CD14-positive monocyte (primary cell): ENCODE measurements at places on chromosomes 16 and 17. TPM values are rescaled to one million over a fixed set of nuclear protein-coding genes. Genes with fewer than 3 reads are reported as not detected.

CACNG4 gene
- not detected for polyA plus RNA-seq

LRRC37A3 gene
- polyA plus RNA-seq: 0.56 TPM

CDRT15L2 gene
- polyA plus RNA-seq: not detected

TBC1D28 gene
- polyA plus RNA-seq: not detected in 2 replicates

STH gene
- polyA plus RNA-seq: not detected in 2 replicates

UNC13D gene
- 111 and 119 TPM in 2 replicates for polyA plus RNA-seq

FLII gene
- 724 and 757 TPM in 2 replicates for polyA plus RNA-seq

SLC6A2 gene
- not detected for polyA plus RNA-seq

CLCN7 gene
- polyA plus RNA-seq: 56.5 TPM

TPSD1 gene
- not detected for polyA plus RNA-seq

ATP2A1 gene
- not detected for polyA plus RNA-seq

CES1 gene
- polyA plus RNA-seq: 46.4 and 62.0 TPM in 2 replicates
